ENCODE measurements at places on chromosomes 5 and 9.

DNA sequence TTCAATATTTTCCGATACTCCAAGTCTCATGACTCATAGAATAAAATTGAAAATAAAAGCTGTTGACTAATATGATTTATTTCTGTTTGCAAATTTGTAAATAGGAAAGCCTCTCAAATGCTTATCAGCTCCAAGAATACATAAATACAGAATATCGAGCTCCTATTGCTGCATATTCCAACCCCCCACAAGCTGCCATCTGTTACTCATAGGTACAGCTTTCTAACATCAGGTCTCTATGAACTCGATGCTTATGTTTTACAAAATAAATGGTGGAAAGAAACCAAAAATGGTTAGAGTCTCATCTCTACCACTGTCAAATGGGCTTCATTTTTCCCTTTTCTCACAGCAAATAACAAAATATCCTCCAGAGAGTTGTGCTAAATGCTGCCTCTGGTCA is 631.6 kb upstream of the CDH18 start:
- DNase-seq = no peak
- no peak overlapping the region for H3K27ac ChIP-seq
- H3K36me3 ChIP-seq = no peaks in the 10 kb centered on the region
- no peak overlapping the region for H3K4me3 ChIP-seq
- no peaks in the 10 kb centered on the region for H3K4me1 ChIP-seq
- H3K27me3 ChIP-seq = no peaks in the 10 kb centered on the region

DNA sequence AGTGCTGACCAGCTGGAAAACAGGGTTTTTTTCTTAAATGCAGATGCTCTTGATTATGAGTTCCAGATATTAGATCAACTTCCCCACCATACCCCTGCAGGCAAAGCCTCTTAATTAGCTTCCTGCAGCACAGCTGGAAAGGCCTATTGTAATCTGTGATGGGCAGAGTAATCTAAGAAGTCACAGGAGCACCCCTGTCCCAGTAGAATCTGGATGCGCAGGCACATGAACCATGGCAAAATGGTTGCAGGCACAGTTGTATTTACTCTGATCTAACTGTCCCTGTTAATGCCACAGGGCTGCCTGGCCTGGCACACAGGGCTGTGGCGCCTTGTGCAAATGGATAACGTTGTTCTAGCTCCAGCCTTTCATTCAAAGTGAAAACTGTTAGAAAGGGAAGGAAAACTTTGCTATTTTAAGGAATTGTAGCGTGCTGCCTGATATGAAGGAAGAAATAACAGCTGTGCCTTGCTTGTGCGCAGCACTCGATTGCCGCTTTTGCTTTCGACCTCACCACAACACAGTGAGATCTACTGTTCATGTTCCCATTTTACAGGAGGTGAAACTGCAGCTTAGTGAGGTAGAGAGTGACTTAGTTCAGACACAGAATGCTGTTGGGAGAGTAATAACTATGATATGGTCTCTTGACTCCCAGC is 2.3 kb downstream of the TGFBI start:
- H3K27ac ChIP-seq = no peak overlapping the region
- no peaks in the 10 kb centered on the region for H3K36me3 ChIP-seq
- H3K27me3 ChIP-seq = peaks cover 43% of the 10 kb centered on the region
- DNase-seq = peak; percentile 39
- H3K4me3 ChIP-seq = no peak overlapping the region

- no peaks in the 10 kb centered on the region for H3K27me3 ChIP-seq
- DNase-seq = no peak
- no peak overlapping the region for H3K4me3 ChIP-seq
- H3K27ac ChIP-seq = no peak overlapping the region
- no peaks in the 10 kb centered on the region for H3K36me3 ChIP-seq
These were observed 407.0 kb downstream of the ENC1 start for GRCh38 chr5:74233571-74233970.

DNA sequence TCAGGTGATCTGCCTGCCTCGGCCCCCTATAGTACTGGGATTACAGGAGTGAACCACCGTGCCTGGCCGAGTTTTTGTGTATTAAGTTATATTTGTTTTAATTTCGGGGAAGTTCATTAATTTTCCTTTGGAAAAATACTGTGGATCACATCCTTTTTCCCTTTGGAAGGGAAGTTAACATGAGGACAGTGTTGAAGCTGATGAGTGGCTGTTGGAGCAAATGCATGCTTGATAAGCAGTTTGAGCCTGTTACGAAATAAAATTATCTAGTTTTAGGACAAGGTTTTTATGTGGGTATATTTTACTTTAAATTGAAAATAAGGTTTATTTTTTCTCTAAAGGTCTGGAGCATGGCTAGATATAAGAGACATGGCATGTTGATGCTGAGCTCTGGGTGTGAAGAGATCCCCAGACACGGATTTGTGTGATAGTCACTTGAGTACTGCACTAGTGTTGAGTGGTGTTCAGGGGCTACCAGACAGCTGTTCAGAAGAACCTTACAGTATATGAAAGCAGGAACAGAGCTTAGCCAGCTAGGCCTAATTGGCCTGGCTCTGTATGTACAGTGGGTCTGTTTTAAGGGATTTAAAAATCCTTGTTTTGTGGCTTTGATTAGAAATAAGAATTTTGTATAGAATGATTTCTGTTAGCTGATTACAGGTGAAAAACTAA is 17.4 kb downstream of the LMNB1 start:
- no peaks in the 10 kb centered on the region for H3K4me1 ChIP-seq
- H3K27ac ChIP-seq = no peak overlapping the region
- H3K4me3 ChIP-seq = no peak overlapping the region
- no peaks in the 10 kb centered on the region for H3K27me3 ChIP-seq

DNA sequence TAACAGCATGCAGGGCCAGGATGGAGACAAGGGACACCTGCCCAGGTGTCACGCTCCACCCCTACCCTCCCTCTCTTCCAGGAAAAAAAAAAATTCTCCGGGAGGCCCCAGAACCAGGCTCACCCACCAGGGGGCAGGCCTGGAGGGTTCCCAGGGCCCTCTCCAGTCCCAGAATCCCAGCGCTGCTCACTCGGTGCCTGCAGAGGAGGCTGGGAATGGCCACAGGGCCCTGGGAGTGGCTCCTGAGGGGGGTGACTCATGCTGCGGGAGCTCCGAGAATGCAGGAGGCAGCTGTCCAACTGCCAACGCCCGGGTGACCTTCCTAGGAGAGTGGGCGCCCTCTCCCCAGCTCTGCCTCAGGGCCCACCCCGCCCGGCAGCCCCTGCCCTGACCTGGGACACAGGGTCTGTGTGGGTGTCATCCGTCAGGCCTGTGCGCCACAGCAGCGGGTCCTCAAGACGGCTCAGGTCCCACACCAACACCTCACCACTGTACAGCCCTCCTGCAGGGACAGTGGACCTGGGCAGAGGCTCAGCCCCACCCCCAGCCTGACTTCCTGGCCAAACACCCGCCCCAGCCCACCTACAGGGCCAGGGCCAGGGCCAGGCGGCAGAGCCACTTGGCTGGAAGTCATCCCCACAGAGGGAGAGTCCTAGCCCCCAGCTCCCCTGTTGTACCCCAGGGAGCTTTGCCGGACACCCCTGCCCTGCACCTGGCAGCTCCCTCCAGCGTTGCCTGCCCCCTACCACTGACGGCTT is 21.2 kb downstream of the DYNC2I2 start:
- no peaks in the 10 kb centered on the region for H3K27me3 ChIP-seq
- peak; percentile 66 for DNase-seq
- no peaks in the 10 kb centered on the region for H3K36me3 ChIP-seq
- H3K27ac ChIP-seq = no peak overlapping the region
